IPS-NIHi11 (cell line): ENCODE measurements at places on chromosomes 7 and 10.

DNA sequence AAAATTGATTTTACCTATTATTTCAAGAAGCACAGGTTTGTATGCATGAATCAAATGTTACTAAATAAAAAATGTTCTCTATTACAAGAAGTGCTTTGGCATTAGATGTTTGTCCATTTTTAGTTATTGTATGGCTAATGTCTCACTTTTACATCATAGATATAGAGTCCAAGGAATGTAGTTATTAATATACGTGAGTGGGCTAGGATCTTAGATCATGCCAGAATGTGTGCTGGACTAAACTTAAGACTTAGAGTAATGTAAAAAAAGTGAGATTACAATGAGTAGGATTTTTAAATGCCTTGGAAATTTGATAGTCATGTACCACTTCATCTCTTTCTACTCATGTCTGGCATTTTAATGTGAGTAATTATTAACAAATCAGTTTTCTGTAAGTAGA lies 196.6 kb downstream of the ARL4A start:
- no peak for DNase-seq

DNA sequence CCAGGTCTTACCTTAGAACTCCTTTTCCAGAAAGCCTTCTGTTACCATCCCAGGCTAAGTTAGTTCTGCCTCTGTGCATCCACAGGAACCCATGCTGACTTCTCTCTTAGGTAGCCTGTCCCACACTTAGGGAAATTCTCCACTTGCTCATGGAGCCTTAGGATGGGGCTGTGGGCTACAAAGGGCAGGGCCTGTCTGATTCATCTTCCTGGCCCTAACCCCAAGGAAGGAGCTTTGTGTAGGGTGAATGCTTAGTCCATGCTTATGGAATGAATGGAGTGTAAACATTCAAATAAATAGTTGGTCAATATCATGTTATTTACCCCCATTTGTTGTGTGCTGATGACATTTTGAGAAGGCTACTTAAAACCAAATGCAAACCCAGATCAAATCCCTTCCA lies 54.7 kb downstream of the EMX2 start:
- DNase-seq, result no peak

- no peak for DNase-seq
Observed at GRCh38 chr7:70630818-70631457, 501.0 kb upstream of the GALNT17 start.

DNA sequence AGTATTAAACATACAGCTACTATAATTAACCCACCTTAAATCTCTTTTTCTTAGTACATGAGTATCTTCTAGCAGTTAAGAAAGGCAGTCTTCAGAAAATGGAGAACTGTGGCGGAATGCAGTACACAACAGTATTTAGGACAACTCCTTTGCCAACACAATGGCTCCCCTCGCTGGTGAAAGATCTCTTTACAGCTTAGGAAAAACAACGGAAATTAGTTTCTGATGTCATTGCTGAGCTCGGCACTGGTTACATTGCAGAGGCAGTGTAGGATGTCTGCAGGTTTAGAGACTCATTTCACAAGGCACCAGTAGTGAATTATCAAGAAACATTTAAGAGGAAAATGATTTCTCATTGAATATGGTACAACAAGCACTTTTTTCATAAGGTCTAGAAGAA lies 43.4 kb downstream of the GLRX3 start:
- peak; percentile 66 for DNase-seq
